ENCODE measurements at places on chromosomes 5 and 9. TPM values are rescaled to one million over a fixed set of nuclear protein-coding genes. Genes with fewer than 3 reads are reported as not detected.

- no peak for DNase-seq
Measured at GRCh38 chr5:142292249-142292648, 32.6 kb downstream of the SPRY4 start.

- DNase-seq: peak; percentile 74
Measured at GRCh38 chr9:13351778-13352386, 72.4 kb upstream of the MPDZ start.

Gene CDH9
- polyA plus RNA-seq: not detected

DNA sequence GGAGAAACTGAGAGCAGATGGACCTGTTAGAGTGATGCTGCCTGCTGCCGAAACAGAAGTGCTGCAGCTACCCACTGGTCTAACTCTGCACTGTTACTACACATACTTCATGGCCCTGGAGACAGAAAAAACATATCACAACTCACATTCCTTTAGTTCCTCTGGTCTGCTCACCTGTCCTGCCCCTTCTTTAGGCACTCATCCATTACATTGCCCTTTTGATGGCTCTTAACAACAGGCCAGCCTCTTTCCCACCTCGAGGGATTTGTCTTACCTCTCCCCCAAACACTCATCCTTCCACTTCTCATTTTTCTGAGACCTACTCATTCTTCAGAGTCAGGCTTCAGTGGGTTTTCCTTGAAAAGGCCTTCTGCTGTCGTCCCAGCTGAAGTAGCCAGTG is 49.2 kb downstream of the KCTD16 start:
- no peak for DNase-seq

Measured in muscle of back (tissue), 13 donors.